BJ (cell line): ENCODE measurements at places on chromosomes 5 and 9. TPM values are rescaled to one million over a fixed set of nuclear protein-coding genes. Genes with fewer than 3 reads are reported as not detected.

Gene CDC25C
- 7.8 and 8.7 TPM in 2 replicates for polyA plus RNA-seq

DNA sequence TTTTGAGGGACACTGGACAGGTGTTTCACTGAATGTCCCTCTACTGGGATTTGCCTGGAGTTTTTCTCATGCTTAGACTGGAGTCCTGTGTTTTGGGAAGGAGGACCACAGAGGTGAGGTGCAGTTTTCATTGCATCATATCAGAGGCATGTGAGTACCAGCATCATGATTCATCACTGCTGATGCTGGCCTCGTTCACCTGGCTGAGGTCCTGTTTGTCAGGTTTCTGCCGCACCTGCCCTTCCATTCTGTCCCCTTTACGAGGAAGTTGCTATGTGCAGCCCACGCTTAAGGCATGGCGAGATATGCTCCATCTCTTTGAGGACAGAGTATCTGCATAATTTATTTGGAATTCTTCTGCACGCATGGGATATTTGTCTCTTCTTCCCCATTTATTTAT is 162.1 kb downstream of the TENT4A start:
- DNase-seq = no peak

DNA sequence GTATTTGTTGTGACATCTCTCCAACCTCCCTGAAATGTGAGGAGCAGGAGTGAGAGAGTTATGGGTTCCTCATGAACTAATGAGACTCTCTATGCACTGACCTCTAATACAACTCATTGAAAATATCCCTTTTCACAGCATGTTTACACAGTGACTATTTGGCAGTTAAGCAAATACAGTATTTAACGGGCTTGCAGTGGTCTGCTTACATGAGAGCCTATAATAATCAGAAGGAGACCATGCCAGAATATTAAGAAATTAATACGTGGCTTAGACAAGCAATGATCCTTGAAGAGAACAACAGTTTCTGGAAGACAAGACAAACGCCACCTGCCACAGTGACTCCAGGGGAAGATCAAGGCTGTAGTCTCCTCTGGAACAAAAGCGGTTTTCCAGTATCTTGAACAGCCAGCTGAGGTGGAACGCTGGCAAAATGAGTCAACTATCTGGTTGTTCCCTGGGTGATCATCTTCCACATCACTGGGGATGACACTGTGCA is 424.5 kb downstream of the DMAC1 start:
- no peak for DNase-seq

Gene FOXD4
- 0.12 and 0.17 TPM in 2 replicates for polyA plus RNA-seq
